ENCODE measurements at places on chromosomes 4 and X. TPM values are rescaled to one million over a fixed set of nuclear protein-coding genes. Genes with fewer than 3 reads are reported as not detected.

GRCh38 chrX:68746988-68747387 lies 81.8 kb upstream of the EFNB1 start:
- no peak for DNase-seq

DNA sequence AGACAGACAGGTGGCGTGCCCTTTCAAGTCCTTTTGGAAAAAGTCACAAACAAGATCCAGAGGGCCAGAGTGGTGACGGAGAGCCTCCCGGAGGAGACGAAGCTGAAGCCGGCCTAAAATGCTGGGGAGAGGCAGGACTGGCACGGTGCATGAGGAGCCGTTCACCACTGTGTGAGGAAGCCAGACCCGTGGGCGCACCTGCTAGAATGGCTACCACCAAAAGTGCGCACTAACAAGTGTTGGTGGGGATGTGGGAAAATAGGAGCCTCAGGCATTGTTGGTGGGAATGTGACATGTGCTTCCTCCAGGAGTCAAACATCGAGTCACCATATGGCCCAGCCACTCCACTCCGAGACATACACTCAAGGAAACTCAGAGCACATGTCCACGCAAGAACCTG lies 67.4 kb upstream of the HELT start:
- no peak for DNase-seq

DNA sequence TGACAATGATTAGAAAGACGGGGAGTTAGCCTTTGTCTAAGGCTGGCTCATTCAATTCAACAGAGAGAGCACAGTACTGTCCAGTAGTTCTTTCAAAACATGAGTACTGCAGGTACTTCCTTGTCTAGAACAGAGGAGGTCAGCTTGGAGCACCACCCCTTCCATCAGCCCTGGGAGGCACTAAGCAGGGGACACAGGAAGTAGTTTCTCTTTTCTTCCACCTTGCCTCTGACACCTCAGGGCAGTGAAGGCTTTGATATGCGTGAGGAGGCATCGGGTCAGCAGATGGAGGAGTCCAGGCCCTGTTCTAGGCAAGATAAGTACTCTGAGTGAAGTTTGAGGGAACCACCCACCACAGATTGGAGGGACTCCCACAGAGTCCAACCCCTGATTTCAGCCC lies 33.1 kb downstream of the MAGEB10 start:
- no peak for DNase-seq

FAT1 gene
- total RNA-seq = 359 TPM

TMPRSS11F gene
- not detected for total RNA-seq

DNA sequence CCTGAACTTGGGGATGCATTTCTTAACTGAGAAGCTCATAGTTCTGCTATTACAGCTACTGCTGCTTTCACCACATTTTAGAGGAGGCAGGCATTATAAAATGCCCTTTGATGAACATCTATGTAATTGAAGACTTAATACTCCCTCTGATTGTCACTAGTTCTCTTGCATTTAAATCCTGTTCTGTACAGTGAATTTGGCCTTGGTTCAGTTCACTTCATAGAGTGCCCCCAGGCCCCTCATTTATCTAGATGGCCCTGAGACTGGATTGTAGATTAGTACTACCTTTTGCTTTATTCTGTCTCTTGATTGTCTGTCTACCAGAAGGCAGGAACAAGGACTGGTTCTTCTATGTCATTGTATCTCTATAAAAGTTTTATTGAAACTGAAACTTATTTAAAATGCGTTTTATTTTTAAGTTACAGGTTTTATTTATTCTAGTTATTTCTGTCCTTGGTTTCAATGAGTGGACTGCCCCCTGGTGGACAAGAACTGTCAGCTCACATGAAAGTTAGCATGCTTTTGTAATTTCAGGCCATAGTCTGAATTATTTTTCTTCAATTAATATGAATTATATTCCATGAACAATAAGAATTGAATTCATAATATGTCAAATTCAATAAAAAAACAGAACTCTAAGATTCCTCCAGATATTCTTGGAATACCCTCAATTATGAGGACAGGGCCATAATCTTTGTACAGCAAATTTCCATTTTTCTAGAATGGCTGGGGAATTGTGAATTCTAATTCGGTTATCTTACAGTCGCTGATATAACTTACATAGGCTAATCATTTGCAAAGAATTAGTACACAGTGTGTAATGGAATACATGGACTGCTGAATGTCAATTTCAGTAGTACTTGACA lies 47.2 kb upstream of the TMEM33 start:
- peak; percentile 16 for DNase-seq

PNPLA4 gene
- total RNA-seq = 19.0 TPM

GRCh38 chrX:139882299-139882698 lies 50.6 kb downstream of the ATP11C start:
- DNase-seq = no peak

GRCh38 chr4:93396272-93396671 lies 432.3 kb upstream of the ATOH1 start:
- DNase-seq = peak; percentile 47

- DNase-seq = no peak
Measured at GRCh38 chr4:186405957-186406356, 140.0 kb downstream of the F11 start.

DNA sequence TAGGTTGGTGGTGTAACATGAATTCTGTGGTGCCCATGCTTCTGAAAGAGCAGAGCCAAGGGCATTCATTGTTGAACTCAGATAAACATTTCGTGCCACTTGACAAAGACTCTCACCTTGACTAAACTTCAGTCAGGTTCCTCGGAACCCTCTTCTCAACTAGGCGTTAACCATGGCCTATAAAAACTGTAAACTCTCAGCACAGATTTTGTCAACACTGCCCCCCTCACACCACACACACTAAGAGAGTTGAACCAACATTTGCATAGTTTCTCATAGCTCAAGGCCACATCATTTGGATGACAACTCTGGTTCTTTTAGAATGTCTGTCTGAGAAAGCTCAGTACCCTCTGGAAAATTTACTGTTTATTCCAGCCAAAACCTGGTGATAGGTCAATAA lies 28.1 kb downstream of the CASP6 start:
- DNase-seq = no peak

DNA sequence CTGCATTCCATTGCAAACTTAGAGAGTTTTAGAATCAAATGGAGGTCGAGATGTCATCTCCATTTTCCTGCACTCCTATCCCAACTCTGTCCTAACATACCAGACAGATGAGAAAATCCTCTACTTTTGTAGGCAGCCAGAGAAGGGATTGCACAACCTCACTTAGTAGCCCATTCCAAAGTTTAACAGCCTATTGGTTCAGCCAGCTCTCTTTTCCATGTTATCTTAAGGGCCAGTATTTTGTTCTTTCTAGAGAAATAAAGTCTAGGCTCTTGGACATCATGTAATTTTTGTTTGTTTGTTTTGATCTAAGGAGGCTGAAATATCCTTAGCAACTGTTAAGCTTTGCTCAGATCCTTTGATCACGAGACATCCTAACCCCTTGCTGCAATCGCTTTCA lies 173.0 kb downstream of the COX18 start:
- DNase-seq = peak; percentile 52

DNA sequence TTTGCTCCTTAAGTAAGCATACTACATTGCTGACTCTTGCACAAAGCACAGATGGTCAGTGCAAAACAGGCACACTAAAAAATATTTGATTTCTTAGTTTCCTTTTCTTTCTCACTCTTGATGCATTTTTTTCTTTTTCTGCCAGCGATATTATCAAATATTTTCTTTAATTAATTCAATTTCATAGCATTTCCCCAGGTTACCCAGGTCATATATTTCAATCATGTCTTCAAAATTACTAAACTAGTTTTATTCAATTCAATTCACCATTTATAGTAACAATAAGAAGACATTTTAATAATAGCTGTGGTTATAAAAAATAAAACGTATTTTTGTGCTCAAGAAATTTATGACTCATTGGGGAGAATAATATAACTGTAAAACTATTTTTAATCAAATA lies 421.2 kb downstream of the GASK1B start:
- no peak for DNase-seq

ATOH1 gene
- total RNA-seq = not detected

DNA sequence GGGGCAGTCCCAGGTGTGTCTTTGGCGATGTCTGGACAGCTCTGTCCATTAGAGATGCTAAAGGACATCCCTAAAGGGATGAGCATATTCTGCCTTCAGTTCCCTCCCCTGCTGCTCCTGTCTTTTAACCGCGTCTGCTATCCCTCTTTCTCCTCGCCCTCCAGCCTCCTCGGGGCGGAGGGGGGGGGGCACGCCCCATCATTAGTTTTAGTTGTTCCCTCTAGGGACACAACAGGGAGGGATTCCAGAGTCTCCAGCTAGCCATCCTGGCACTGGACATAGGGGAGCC lies 1.1 kb downstream of the MSL3 start:
- no peak for DNase-seq

DNA sequence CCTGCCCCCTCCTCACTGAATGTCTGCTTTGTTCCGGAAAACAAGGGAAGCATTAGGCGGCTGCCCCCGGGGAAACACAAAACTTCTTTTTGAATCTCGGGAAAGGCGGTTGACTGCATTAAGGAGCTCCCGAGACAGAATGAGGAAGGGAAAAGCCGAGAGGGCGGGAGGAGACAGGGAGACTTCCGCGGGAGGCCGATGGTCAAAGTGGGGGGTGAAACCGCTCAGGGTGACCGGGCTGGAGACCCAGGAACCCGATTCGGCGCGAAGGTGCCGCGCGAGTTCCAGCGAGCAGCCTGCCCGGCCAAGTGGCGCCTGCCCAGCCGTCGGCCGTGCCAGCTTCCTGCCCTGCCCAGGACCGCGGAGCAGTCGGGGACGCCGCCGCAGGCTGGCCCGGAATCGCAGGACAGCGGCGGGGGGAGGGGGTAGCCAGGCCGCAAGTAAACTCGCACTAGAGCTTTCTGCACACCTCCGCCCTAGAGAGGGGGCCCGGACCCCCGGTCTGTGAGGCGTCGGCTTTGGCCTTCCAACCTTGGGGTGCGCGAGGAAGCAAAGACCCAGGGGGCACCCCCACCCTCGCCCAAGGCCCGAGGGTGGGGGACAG lies 55.1 kb upstream of the BCOR start:
- DNase-seq = no peak

- DNase-seq = no peak
Measured at GRCh38 chrX:20399728-20400414, 133.2 kb upstream of the RPS6KA3 start.

TMSB15C gene
- 8.8 TPM for total RNA-seq

- DNase-seq = no peak
Measured at GRCh38 chr4:30073011-30073710, 647.0 kb upstream of the PCDH7 start.

DNA sequence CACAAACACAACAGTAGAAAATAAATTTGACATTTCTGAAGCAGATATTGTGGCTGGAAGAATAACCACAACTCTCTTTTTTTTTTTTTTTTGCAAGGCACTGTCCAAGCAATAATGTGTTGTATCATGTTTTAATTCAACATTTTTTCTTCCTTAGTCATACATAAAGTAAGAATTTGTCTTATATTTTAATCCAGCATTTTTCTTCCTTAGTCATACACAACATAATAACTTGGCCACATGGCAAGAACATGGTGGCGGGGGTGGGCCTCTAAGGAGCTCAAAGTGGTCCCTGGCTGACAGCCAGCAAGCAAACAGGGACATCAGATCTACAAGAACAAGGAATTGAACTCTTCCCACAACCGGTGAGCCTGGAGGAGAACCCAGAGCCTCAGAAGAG lies 20.2 kb downstream of the FBXW7 start:
- DNase-seq = no peak

NIPAL1 gene
- total RNA-seq = 4.3 TPM

DNA sequence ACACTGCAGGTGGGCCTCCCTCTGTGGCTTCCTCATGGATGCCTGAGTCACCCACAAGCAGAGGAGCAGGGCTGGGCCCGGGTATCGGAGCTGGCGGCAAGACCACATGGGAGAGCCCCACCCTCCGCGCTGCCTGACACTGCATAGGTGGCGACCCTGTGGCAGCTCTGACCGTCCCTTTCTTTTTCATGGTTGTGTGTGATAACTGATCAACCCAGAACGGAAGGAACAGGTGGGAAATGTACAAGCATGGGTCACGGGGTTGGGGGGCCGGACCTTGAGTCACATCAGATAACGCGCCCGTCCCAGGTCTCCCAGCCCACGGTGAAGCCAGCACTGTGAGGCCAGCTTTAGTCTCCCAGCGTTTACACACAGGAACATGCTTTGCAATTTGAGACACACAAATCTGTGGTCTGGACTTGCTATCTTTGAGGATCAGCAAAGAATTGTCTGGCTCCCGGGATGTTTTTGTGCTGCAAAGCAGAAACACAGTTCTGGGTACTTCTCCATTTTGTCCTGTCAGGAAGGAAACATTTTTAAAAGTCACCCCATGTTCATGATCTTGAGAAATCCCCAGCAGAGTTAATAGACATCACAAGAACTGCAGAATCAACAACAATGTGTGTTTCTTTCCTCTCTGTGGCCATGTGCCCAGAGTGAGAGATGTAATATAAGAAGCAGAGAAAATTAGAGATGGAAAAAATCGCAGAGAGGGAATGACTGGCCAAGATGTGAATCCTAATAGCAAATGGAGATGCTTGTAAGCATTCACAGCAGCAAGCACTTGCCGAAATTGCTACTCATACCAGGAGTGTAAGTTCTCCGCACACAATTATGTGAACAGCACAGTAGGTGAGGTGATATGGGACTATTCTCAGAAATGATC lies 70.1 kb upstream of the CBR4 start:
- no peak for DNase-seq

DNA sequence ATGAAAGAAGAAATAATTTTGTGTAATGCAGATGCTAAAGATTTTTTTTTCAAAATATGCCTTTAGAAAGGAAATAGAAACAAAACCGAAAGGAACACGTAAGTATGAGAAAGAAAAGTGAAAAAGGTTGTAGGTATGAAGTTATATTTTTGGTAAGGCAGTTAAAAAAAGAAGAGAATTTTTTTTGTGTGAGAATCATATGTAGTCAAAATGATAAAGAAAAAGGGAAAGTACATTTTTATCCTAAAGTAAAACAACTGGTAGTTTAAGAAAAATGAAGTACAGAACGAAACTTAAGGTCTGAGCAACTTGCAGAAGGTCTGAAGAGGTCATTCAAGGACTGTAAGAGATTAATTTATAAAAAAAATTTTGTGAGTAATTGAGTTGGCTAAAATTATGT lies 164.0 kb upstream of the TRAM1L1 start:
- no peak for DNase-seq

NEIL3 gene
- total RNA-seq = 2.1 TPM

NSDHL gene
- total RNA-seq = 31.3 TPM

SSX2 gene
- total RNA-seq = not detected

- no peak for DNase-seq
Measured at GRCh38 chrX:1400742-1401471, 9.0 kb upstream of the SLC25A6 start.

RBPJ gene
- 82.2 TPM for total RNA-seq

DNA sequence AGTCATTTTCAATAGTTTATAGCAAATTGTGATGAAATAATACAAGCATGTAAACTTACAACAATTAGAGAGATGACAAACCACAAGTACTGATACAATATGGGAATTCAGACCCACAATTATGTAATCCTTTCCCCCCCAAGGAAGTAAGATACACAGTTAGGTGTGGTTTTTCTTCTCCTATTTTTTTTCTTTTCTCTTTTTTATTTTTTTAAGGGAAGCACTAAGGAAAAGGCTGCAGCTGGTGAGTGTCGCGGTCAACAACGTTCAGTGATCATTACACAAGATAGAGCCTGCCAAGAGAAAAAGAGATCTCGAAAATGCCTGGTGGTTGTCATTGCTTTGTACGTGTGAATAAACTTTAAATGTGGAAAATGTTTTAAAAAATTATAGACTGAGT lies 9.8 kb downstream of the NDNF start:
- DNase-seq = no peak

MSX1 gene
- 1.6 TPM for total RNA-seq
